ENCODE measurements at places on chromosomes 7 and 10.

GRCh38 chr7:154575497-154575896 is 427.4 kb downstream of the PAXIP1 start:
- no peak for DNase-seq

- no peak for DNase-seq
Measured at GRCh38 chr7:151683615-151684407, 164.1 kb upstream of the RHEB start.

DNA sequence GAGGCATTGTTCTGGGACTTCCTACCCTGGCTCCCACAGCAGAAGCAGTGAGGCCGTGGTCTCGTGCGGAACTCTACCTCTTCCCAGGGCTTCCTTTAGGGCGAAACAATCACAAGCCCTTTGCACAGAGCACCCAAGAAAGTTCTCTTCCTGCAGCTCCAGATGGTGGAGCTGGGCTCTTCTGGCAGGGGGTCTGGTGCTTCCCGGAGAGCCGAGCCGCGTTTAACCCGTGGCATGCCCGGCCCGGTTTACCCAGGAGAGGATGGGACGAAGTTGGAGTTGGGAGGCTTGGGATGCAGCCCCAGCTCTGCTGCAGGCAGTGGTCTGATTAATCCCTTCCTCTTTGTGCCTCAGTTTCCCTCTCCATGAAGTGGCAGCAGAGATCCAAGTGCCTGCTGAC is 9.0 kb upstream of the ATP6V0E2 start:
- DNase-seq = no peak

- DNase-seq = no peak
Measured at GRCh38 chr7:122416336-122416735, 111.8 kb upstream of the FEZF1 start.

DNA sequence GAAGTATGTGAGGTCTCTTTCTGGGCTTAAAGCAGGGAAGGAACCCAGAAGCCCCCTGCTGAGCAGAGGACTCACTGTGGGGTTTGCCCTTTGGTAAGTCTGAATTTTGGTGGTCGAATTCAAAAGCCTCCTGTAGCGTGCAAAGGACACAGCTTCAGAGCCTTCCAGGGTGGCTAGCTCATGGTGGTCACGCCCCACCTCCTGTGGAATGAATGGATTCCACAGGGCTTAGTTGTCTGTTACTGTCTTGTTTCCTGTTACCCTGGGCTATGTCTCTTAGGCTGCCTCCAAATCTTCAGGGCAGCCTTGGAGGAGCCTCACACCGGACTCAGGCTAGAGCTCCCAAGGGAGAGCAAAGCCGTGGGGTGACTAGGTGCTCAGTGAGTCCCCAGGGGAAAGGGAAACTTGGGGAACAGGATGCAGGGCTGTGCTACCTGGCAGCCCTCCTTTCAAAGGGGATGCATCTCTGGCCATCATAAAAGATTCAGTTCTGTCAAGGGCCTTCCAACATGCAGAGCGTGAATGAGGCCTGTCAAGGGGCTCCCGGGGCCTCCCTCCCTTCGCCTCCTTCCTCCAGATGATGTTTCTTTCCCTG is 211.7 kb downstream of the CCSER2 start:
- DNase-seq = no peak

DNA sequence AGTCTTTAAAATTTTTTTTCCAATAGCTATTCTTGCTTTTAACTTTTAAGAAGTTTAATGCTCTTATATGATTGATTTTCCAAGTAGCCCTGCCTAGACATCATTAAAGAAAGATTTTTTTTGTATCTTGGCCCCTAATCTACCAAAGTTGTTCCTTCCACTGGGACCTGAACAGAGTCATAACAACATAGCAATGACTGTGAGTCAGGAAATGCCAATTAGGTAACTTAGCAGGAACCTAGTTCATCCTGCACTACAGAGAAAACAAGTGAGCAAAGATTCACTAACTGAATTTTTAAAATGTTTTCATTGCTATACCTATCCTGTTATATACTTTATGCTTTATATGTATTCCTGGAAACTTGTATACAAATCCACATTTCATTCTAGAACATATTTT is 284.7 kb downstream of the BICC1 start:
- DNase-seq = no peak

- peak; percentile 85 for DNase-seq
Measured at GRCh38 chr7:55593515-55594318, 21.4 kb upstream of the VOPP1 start.

- no peak for DNase-seq
Measured at GRCh38 chr7:90224195-90224594, 12.7 kb downstream of the STEAP2 start.

DNA sequence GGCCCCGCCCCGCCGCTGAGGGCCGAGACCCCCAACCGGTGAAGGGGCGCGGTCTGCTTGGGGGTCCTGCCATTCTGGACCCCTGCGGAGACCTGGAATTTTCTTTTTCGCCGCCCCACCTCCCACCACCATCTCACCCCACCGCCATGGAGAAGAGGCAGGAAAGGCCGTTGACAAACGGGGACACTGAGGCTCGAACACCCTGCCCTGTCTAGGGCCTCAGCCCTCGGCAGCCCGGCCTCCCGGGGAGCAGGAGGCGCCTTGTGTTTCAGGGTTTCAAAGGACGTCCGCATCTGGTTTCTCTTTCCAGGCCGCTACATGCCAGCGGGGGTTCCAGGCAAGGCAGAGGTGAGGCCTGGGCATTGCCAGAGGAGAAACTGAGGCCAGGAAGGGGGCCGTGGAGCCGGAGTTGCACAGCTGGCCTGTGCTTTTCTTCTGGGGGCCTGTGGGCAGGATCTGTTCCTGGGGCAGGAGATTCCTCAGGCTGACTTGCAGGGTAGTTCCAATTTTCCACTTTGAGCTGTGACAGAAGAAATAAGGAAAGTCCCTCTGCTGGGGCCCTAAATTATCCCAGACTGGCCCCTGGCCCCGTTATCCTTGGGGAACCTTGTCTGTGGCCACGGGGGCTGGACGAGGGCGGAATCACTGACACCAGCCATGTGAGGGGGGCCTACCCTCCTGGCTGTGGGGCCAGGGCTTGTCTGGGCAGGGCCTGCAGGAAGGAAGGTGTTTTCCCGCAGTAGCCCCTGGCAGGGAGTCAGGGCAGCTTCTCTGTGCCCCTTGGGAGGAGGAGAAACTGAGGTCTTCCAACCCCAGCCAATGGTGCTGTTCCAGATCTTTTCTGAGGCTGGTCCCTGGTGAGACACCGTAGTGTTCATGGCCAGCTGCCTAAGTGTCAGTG is 900 bp upstream of the MICALL2 start:
- DNase-seq = peak; percentile 85

DNA sequence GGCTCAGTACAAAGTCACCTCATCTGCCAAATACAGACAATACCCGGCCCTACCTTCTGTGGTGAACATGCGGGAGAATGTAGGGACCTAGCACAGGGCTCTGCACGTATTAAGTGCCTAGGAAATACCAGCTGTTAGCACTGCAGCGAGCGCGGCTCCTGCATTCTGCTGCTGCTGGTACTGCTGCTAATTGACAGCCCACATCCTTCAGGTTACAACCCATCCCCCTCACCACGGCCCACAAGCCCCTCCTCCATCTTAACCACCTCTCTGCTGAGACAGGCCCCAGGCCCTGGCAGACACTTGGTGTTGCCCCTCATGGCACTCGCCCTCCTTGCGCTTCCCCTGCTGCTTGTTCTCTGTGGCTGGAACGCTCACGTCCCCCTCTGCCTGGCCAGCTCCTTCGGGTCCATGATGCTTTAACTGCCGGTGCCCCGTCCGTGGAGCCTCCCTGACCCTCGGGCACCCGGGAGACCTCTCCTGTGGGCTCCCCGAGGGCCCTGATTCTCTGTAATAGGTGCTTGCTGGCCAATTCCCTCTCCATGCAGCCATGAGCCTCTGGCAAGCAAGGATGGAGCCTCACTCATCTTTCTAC is 53.3 kb upstream of the LOXL4 start:
- DNase-seq = no peak

DNA sequence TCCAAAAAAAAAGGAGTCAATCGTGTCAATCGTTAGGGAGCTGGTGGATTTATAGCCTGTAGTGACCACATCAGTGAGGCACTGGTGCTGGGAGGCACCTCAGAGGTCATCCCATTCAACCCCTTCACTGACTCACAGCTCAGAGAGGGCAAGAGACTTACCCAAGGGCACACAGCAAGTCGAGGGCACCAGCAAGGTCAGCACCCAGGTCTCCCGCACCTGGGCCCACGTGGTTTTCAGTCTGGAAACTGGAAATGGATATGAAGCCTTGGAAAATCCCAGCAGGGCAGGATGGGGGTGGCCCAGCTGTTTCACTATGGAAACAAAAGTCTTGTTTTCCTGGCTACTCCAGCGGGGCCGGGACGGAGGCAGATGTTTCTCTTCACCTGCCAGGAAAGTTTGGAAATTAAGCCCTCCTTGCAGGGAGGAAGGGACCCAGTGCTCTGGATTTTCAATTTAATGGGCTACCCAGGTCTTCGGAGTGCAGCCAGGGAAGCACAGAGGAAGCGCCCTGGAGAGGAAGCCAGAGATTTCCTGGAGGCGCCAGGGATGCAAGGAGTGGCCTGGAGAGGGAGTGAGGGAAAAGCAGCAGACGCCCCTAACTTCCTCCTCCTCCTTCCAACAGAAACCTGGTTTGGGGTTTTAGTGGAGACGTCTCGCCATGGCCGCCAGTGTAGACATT is 157.2 kb upstream of the TNRC18 start:
- no peak for DNase-seq
